GM23248 (cell line): ENCODE measurements at places on chromosomes 16 and 17. TPM values are rescaled to one million over a fixed set of nuclear protein-coding genes. Genes with fewer than 3 reads are reported as not detected.

The SLC12A3 gene
- not detected in 2 replicates for total RNA-seq

The GNAO1 gene
- total RNA-seq = under 0.01 TPM in 1 of 2 replicates, not detected in the other

DNA sequence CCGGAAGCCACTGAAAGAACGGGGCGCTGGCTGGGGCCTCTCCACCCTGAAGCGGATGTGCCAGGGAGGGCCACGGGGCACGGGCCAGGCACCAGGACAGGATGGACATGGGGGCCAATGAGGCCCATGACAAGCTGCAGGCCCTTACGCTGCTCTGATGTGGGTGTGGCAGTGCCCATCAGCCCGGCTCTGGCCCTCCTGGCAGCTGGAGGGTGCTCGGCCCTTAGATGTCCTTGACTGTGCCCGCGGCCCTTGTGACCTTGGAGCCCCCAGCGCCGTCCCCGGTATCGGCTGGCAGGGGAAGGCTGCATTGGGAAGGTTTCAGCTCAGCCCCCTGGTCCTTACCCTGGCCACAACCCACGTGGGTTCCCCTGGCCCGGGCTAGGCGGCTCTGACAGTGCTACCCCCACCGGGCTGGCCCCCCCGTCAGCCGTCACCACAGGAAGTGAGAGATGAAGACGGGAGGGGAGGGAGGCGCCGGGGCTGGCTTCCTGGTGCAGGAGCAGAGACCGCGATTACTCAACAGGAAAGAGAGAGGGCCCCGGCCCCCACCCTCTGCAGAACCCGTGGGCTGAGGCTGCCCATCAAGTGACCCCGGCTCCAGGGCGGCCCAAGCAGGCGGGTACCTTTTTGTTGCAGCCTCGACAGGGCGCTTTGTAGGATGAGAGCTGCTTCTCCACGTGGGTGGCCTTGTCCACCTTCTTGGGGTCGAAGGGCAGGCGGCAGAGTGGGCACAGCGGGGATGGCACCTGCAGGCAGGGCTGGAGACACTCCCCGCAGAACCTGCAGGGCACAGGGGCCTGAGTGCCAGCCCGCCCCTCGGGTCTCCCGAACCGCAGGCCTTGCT is 5.3 kb downstream of the RNF166 start:
- H3K4me1 ChIP-seq = peaks cover 7% of the 10 kb centered on the region
- no peaks in the 10 kb centered on the region for H3K27me3 ChIP-seq

DNA sequence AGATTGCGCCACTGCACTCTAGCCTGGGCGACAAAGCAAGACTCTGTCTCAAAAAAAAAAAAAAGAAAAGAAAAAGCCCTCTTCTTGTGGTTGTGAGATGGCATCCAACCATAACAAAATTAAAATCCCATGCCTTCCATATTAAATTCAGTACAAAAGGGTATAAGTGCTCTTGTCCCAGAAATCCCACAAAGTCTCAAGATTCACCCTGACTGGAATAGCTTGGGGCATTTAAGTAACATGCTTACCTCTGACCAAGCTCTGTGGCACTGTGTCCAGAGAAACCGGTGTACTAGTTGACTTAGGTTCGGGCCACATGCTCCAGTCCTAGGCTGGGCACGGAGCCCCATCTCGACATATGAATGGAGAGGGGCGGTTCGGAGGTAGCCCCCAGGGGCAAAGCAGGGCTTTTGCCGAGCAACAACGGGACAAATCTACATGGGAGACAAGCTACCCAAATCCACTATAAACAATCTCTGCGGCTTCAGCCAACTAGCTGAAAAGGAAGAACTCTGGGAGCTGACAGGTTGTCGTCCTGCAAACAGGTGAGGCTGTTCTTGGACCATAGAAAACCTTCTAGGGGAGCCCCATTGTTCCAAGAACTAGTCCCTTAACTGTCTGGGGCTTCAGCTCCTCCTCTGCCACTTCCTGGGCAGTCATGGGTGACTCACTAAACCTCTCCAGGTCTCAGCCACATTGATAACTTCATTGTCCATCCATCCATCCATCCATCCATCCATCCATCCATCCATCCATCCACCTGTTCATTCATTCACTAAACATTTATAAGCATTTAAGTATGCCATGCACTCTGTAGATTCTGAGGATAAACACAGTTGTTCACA is 10.3 kb upstream of the IL4R start:
- 0 out of 2 replicates have a peak, but pooled peaks cover 3% of the 10 kb centered on the region for H3K4me1 ChIP-seq
- DNase-seq = no peak
- no peaks in the 10 kb centered on the region for H3K27me3 ChIP-seq
- no peak overlapping the region for H3K4me3 ChIP-seq
- H3K36me3 ChIP-seq = no peaks in the 10 kb centered on the region

- H3K4me1 ChIP-seq = no peaks in the 10 kb centered on the region
- no peak overlapping the region for H3K27ac ChIP-seq
- H3K36me3 ChIP-seq = no peaks in the 10 kb centered on the region
- DNase-seq = no peak
- H3K27me3 ChIP-seq = no peaks in the 10 kb centered on the region
Measured at GRCh38 chr16:51822471-51822870, 671.4 kb upstream of the SALL1 start.

- DNase-seq = no peak
- 0 out of 2 replicates have a peak, but pooled peaks cover 7% of the 10 kb centered on the region for H3K36me3 ChIP-seq
- H3K27ac ChIP-seq = no peak overlapping the region
- no peaks in the 10 kb centered on the region for H3K4me1 ChIP-seq
Measured at GRCh38 chr17:64152428-64153125, 22.6 kb upstream of the ERN1 start.

GRCh38 chr17:63653050-63653449 is 30.8 kb downstream of the MAP3K3 start:
- H3K36me3 ChIP-seq = peaks cover 20% of the 10 kb centered on the region; the same call in 1 of the 2 replicates
- no peaks in the 10 kb centered on the region for H3K27me3 ChIP-seq
- no peak overlapping the region for H3K4me3 ChIP-seq
- DNase-seq = no peak
- H3K4me1 ChIP-seq = no peaks in the 10 kb centered on the region
- H3K27ac ChIP-seq = no peak overlapping the region

DNA sequence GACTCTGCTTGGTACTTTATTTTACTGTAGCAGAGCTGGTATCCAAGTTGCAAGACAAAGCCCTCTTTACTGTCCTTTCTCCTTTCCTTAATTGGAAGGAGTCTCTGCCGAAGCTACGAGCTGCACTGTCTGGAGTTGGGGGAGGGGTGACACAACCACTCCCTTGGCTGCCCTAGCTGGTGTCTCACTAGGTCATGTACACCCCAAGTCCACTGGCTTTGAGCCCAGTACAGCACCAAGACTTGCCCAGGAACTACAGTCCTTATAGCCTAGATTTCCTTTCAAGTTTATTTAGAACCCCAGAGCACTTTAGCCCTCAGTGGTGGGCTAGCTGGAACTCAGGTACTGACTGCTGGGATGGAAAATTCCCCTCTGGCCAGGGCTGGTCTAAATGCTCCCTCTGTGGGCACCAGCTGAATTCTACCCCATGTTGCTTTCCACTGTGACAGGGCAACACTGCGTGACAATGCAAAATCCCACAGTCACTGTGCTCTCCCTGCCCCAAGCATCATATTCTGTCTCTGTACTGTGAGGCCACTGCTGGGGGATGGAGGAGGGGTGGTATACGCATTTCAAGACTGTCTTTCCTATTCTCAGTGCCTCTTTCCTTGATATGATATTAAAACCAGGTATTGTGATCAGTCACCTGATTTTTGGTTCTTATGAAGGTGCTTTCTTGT is 18.4 kb downstream of the EFCAB5 start:
- no peaks in the 10 kb centered on the region for H3K36me3 ChIP-seq
- peak overlapping the region; percentile 48 for H3K27ac ChIP-seq
- peaks cover 14% of the 10 kb centered on the region for H3K4me1 ChIP-seq
- H3K4me3 ChIP-seq = no peak overlapping the region
- no peaks in the 10 kb centered on the region for H3K27me3 ChIP-seq

The CCL17 gene
- total RNA-seq = not detected in 2 replicates

DNA sequence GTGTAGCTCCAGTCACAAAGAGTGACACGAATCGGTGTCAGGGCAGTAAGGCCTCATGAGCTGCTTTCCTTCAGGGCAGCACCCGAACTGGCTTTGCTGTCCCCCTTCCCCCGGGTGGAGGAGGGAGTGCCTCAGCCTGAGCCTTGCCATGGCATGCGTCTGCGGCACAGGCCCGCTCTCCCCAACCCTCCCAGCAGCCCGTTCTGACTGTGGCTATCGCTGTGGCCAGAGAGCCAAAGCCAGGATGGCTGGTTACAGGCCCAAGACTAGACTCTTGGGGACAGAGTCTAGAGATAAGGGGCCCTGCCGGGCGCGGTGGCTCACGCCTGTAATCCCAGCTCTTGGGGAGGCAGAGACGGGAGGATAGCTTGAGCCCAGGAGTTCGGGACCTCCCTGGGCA is 25.9 kb downstream of the CLUH start:
- H3K27me3 ChIP-seq = no peaks in the 10 kb centered on the region
- H3K27ac ChIP-seq = no peak overlapping the region
- peaks cover 19% of the 10 kb centered on the region for H3K4me1 ChIP-seq
- H3K4me3 ChIP-seq = no peak overlapping the region
- DNase-seq = no peak
- H3K36me3 ChIP-seq = peaks cover 45% of the 10 kb centered on the region

The IL32 gene
- total RNA-seq = 0.76 TPM in 1 of 2 replicates, not detected in the other

DNA sequence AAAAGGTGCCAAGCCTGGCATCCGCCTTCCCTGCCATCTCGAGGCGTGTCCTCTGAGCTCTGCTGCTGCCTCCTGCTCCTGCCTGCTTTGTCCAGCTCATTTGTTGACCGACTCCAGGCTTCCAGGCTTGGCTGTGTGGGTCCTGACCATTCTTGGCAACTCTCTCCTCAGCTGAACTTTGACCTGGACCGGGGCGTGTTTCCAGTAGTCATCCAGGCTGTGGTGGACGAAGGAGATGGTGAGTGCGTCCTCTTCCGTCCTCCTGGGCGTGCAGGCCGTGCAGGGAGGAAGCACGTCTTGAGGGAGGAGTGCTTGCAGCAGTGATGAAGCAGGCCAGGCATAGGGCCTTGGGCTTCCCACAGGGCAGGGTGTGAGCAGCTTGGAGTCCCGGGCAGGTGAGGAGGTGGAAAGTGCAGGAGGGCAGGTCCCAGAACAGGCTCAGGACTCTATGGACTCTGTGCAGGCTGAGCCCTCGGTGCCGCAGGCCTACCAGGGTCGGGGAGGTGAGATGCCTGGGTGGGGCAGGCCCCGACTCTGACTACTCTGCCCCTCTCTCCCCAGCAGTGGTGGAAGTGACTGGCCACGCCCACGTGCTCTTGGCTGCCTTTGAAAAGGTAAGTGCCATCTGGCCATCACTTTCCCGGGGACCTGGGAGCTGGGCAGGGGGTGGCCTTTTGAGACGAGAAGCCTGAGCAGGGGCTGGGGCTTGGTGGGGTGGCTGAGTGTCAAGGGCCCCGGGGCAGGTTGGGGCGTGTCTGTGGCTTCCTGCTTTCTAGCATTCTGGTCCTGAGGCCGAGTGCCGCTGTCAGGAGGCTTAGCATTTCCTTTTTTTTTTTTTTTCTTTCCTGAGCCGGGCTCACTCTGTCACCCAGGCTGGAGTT is 28.6 kb upstream of the NUDT16L1 start:
- H3K4me1 ChIP-seq = no peaks in the 10 kb centered on the region
- no peaks in the 10 kb centered on the region for H3K27me3 ChIP-seq
- H3K36me3 ChIP-seq = peaks cover 17% of the 10 kb centered on the region
- DNase-seq = no peak
- H3K27ac ChIP-seq = no peak overlapping the region

- H3K27ac ChIP-seq = peak overlapping the region; percentile 22
- H3K4me3 ChIP-seq = peak overlapping the region; percentile 96
- DNase-seq = peak; percentile 76
Measured at GRCh38 chr17:82065193-82065637, 389 bp downstream of the DUS1L start.

The NPTX1 gene
- 0.25 and 1.1 TPM in 2 replicates for total RNA-seq

The CIITA gene
- under 0.01 TPM in 1 of 2 replicates, not detected in the other for total RNA-seq

The GSDMA gene
- not detected in 2 replicates for total RNA-seq

The TUBB3 gene
- 215 and 225 TPM in 2 replicates for total RNA-seq

GRCh38 chr17:38798614-38799500 is 499 bp downstream of the PIP4K2B start:
- DNase-seq = peak; percentile 74
- H3K4me1 ChIP-seq = peaks cover 21% of the 10 kb centered on the region
- H3K27ac ChIP-seq = peak overlapping the region; percentile 96
- peak overlapping the region; percentile 88 for H3K4me3 ChIP-seq

DNA sequence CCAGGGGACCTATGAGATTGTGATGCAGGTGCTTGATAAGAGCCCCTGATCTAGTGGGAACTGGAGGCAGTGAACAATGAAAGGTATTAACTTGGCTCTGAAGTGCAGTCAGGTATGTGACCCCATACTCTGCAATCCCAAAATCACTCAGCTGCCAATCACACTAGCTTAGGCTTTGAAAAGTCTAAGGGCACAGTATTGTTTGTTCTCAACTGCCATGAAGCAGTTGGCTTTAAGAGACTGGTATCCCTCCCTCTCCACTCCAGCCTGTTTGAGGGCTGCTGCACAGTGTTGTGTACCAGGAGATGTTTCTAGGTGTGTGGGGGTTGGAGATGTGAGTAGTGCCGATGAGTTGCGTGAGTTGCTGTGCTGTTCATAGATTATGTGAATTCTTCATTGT is 2.4 kb downstream of the YPEL2 start:
- H3K27me3 ChIP-seq = no peaks in the 10 kb centered on the region
- no peak overlapping the region for H3K27ac ChIP-seq
- H3K4me3 ChIP-seq = no peak overlapping the region
- H3K4me1 ChIP-seq = peaks cover 28% of the 10 kb centered on the region

- H3K27ac ChIP-seq = no peak overlapping the region
- H3K36me3 ChIP-seq = no peaks in the 10 kb centered on the region
- no peak overlapping the region for H3K4me3 ChIP-seq
- H3K27me3 ChIP-seq = no peaks in the 10 kb centered on the region
- no peak for DNase-seq
Measured at GRCh38 chr17:69728816-69729215, 314.3 kb downstream of the MAP2K6 start.

The PDILT gene
- not detected in 2 replicates for total RNA-seq
